ENCODE measurements at places on chromosomes 5 and 9.

- DNase-seq = no peak
These were observed 556.8 kb upstream of the DMAC1 start for GRCh38 chr9:8356406-8356805.

- DNase-seq = no peak
These were observed 242.5 kb downstream of the PBX3 start for GRCh38 chr9:125989524-125990180.

GRCh38 chr5:4987431-4987830 lies 152.7 kb upstream of the ADAMTS16 start:
- DNase-seq = no peak

DNA sequence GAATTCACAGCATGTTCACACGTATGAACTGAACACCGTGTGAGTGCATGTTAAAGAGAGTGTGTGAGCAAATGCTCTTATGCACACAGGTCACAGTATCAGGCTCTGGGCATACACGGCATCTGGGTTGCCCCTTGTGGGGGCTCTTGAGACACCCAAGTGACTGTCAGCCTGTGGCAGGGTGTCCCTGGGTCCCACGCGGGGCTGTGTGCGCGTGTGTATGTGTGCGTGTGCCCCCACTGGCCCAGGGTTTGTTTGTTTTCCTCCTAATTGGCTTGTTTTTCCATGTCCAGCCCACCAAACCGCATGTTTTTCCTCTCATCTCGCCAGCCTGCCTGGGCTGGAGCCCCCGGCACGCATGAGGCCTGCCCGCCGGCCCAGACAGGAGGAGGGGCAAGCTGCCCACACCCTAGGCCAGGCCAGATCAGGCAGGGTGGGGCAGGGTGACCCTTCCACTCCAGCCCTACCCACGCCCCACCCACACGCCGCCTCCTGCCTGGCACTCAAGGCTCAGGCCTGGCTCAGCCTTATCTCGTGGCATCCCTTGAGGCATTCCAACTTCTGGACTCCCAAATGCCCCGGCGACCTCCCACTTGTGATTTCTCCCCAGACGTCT lies 28.8 kb downstream of the CNTFR start:
- DNase-seq = no peak

DNA sequence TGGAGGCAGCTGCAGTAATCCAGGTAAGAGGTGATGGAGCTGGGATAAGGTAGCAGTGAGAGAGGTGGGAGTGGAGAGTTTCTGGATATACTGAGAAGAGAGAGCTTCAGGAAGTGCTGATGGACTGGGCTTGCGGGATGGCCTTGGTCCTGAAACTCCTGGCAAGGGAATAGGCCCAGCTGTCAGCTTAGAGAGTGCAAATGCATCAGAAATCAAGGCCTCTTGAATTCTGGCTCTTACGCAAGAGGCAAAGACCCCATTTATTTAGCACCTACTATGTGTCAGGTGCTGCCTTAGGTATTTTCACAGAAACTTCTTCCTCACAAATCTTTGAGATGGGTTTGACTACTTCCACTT lies 227.2 kb upstream of the MAP3K1 start:
- DNase-seq = no peak

DNA sequence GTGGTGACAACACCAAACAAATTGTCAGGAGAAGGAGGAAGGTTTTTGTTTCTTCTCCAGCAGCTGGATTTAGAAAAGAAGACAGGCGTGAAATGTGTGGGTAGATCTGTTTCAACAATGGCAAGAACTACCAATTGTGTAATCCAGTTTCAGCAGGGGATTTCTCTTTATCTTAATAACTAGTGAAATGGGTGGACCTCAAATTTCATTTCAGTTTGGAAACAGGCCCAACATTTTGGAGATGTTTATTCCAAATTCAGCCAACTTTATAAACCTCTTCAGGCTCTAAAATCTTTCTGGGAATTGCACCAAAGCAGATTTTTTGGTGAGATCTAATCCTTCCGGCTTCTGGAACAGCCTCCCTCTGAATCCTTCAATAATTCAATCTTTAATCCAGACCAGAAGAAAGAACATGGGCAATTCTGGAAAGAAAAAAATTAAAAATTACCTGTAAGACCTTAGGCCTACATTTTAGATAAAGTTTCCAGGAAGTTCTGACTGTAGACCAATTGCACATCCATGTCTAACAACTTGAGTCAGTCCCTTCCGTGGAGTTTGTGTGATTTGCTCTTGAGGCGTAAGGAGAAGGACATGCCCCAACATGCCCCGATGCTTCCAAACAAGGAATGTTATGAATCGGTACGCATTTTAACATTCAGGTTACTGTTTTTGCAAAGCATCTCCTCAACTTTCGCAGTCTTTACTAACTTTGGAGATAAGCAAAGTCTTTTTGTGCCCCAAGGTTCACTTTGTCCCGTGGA lies 423.6 kb downstream of the IRX1 start:
- DNase-seq = no peak

- DNase-seq = no peak
These were observed 674 bp downstream of the C5orf15 start for GRCh38 chr5:133967698-133968203.

- DNase-seq = no peak
These were observed 112.8 kb downstream of the MARCHF11 start for GRCh38 chr5:16066810-16067209.

DNA sequence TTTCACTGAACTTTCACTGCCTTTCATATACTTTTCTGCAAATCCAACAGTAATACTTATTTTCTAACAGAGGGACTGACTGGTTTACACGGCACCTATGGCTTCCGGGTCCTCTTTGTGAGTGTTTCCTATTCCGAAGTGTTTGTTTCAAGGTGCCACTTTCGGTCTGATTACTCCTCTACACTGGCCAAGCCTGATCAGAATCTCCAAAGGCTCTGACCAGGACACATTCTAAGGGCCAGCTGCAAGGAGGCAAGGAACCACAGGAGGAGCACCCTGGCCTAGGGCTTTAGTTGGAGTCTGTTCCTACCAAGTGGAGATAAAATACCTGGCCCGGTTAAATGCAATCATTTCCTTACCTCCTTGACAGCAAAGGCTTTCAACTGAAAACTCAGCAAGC lies 132.1 kb downstream of the GLIS3 start:
- DNase-seq = no peak

DNA sequence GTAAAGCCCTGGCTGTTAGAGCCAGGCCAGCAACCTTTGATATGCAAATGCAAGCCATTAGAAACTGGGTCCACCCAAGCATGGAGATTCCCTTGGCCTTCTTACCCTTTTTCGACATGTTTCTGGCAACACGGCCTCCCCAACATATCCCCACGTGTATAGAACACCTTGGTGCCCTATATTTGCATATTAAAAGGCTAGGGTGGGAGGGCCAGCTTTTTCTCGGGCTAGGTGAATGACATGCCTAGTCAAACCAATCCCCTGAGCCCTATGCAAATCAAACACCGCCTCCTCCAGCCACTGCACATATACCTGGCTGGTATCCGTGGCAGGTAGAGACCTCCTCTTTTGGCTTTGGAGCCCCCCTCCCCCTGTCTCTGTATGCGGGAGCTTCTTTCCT lies 55.6 kb upstream of the ZFR start:
- no peak for DNase-seq

GRCh38 chr5:180599981-180600553 lies 8.8 kb upstream of the SCGB3A1 start:
- DNase-seq = no peak

- DNase-seq = no peak
These were observed 13.9 kb downstream of the PTAR1 start for GRCh38 chr9:69745716-69746437.

- DNase-seq = no peak
These were observed 427.0 kb downstream of the SEMA5A start for GRCh38 chr5:9118852-9119251.
